ENCODE measurements at places on chromosomes 2 and 18. TPM values are rescaled to one million over a fixed set of nuclear protein-coding genes. Genes with fewer than 3 reads are reported as not detected.

ANKRD30BL gene
- not detected for polyA plus RNA-seq

DPP4 gene
- polyA plus RNA-seq, result 61.0 TPM

RFTN2 gene
- 5.2 TPM for polyA plus RNA-seq

BOLL gene
- polyA plus RNA-seq, result not detected

LRRC30 gene
- not detected for polyA plus RNA-seq

DNA sequence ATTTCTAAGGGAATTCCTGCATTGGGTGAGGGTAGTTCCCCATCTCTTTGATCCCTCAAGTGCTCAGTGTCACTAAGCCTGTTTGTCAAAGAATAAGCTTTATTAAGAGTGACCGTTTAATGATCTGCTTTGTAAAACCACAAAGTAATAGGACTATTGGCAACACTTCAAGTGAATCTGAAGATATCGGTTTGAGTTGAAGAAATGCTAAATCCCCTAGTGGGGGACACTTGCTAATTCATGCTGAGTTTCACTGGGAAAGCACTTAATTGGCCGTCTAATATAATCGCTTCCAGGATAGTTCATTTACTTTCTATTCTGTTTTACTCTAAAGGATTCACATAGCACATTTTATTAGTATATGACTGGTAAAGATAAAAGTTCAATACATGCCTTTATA, 54.4 kb downstream of the DTNA start:
- DNase-seq, result no peak

DNA sequence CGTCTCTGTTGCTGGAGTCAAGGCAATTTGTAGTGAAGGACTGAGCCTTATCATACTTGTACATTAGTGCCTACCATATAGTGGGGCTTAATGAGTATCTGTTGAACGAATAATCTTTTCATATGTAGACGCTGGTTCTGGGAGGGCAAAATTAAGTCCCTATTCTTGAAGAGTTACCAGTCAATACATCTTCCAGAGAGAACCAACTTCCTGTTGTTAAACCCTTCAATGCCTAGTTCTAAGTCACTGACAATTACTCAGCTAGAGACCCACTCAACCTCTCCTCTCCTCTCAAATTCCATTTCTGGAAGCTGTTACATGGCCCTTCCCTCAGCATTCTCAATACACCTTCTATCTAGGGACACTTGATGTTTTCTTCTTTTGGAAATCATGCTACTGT, 1.1 kb upstream of the MOB4 start:
- no peak for DNase-seq

- DNase-seq, result no peak
Measured at GRCh38 chr2:6694555-6694954, 171.2 kb downstream of the CMPK2 start.

- no peak for DNase-seq
Measured at GRCh38 chr18:35324926-35325655, 19.1 kb downstream of the ZNF24 start.

GRCh38 chr18:62732617-62733016, 17.3 kb downstream of the PHLPP1 start:
- DNase-seq, result no peak

DNA sequence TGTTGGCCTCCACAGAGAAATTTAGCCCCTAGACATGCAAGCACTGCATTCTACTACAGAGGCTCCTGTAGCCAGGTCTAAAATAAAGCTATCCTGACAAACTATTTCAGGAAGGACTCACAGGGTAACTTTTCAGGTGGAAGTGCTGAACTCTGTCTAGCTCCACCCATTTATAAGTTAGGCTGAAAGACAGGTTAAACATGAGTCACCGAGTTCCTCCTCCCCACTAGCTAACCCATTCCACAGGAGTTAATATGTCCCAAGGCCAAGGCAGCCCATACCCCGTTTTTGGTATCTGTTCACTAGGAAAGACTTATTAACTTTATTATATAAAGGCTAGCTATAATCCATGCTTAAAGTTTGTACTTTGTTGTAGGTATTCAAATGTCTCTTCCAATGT, 3.5 kb downstream of the CWC22 start:
- no peak for DNase-seq

GRCh38 chr2:218002143-218002844, 501 bp downstream of the TNS1 start:
- no peak for DNase-seq

- no peak for DNase-seq
Measured at GRCh38 chr18:13390711-13391110, 172.2 kb downstream of the LDLRAD4 start.

GRCh38 chr18:6593142-6593885, 136.2 kb upstream of the ARHGAP28 start:
- DNase-seq, result no peak

Measured in AG04450 (cell line).